GM06990 (cell line): ENCODE measurements at places on chromosomes 11 and 22.

DNA sequence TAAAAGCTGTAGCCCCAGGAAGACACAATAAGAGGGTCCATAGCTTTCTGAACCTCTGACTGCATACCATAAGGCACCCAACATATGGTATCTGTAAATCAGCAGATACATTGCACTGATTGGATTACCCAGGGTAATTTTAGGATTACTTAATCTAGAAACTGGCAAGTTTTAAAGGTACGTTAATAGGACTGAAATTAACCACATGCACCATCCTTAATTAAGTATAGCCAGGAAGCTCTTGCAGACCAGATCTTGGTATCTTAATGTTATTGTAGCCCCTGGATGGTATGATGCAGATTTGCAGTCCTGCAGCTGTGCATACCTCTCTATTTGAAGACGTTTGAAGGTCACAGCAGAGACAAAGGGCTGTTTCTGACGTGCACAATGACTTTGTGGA lies 72.8 kb downstream of the ARHGAP42 start:
- DNase-seq: no peak

DNA sequence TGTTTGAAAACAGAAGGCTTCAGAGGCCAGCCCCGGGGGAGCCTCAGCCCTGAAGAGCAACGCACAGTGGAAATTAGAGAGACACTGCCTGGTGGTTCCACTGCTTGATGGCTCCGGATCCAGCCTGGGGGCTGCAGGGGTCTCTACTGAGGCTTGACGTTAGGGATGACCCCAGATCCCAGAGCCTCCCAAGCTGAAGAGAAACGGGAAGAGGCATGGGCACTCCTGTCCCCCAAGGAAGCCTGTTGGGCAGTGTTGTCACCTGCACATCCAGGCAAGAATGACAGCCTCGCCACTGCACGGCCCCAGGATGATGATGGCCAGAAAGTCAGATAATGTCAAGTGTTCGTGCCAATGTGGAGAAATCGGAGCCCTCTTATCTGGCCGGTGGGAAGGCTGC lies 56.8 kb upstream of the FGF3 start:
- DNase-seq: no peak

- DNase-seq: peak; percentile 34
Measured at GRCh38 chr11:123518496-123519054, 88.5 kb downstream of the GRAMD1B start.

- no peak for DNase-seq
Measured at GRCh38 chr11:66321606-66322005, 4.8 kb upstream of the CD248 start.

DNA sequence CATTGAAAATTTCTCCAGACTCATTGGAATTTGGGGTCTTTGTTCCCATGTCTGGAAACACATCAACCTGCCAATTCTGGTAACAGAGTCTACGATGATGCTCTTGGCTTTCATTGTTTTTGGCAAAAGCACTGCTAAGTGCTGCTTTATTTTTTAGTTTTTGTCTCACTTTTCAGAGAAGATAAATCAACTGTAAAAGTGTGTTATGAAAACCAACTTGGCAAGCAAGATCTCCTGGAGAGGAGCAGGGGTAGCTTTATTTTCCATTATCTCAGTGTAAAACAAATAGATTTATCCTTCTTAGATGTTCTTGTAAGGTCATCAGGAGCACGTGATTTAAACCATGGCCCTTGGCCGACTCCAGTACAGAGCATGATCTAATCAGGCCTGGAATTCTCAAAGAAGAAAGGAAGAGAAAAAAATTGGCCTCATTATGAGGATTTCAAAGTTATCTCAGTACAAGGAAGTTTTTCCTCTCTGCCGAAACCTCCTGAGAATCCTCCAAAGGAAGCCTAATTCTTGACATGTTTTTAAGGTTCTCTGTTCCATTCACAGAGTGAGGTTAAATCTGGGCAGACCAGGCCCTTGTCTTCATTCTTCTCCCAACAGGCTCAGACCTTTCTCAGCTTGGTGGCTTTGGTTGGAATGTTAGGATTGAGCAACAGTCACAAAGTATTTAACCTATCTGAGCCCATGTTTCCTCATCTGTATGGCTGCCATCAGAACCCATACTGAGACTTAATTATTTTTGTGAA lies 16.4 kb upstream of the PAMR1 start:
- no peak for DNase-seq

DNA sequence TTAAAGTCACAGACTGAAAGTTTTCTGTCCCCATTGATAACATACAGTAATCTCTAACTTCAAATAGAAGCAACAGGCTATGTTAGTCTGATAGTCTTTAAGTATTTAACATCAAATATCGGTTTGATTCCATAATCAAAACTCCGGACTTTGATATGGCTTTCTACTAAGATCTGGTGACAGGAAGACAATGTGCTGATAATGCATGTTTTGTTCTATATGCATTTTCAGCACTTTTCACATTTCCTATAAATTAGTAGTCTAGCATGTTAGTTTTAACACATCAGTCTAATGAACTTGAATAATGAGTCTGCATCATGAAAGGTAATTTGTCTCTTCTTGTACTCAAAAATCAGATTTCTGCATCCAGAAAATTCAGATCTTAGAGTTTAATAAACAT lies 252.7 kb downstream of the SBF2 start:
- DNase-seq: no peak

GRCh38 chr11:115452241-115452640 lies 52.0 kb downstream of the CADM1 start:
- no peak for DNase-seq

GRCh38 chr11:132471466-132471865 lies 1060.8 kb downstream of the OPCML start:
- no peak for DNase-seq

GRCh38 chr11:114366331-114367243 lies 33.7 kb downstream of the C11orf71 start:
- no peak for DNase-seq

- no peak for DNase-seq
Measured at GRCh38 chr11:108351468-108351867, 115.9 kb downstream of the C11orf65 start.

DNA sequence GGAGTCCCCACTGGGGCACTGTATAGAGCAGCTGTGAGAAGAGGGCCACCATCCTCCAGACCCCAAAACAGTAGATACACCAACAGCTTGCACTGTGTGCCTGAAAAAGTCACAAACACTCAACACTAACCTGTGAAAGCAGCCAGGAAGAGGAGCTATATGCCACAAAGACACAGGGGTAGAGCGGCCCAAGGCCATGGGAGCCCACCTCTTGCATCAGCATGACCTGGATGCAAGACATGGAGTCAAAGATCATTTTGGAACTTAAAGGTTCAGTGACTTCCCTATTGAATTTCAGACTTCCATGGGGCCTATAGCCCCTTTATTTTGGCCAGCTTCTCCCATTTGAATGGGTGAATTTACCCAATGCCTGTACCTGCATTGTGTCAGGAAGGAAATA lies 29.7 kb upstream of the CYB5R3 start:
- no peak for DNase-seq
